ENCODE measurements at places on chromosomes 2 and 18.

DNA sequence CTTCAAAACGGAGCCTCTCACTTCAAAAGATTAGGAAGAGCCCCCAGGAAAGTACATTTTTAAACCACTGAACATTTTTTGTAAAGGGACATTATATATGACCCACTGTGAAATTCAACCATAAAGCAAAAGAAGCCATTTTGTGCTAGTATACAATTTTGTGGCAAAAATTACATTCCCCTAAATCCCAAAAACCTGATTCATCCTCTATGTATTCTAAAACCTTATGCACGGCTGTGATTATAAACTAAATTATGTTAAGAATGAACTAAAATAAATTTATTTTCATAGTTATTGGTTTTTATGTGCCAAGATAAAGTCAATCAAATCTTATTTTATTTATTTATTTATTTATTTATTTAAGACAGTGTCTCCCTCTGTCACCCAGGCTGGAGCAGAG is 48.5 kb downstream of the RTN4 start:
- DNase-seq, result peak; percentile 30

DNA sequence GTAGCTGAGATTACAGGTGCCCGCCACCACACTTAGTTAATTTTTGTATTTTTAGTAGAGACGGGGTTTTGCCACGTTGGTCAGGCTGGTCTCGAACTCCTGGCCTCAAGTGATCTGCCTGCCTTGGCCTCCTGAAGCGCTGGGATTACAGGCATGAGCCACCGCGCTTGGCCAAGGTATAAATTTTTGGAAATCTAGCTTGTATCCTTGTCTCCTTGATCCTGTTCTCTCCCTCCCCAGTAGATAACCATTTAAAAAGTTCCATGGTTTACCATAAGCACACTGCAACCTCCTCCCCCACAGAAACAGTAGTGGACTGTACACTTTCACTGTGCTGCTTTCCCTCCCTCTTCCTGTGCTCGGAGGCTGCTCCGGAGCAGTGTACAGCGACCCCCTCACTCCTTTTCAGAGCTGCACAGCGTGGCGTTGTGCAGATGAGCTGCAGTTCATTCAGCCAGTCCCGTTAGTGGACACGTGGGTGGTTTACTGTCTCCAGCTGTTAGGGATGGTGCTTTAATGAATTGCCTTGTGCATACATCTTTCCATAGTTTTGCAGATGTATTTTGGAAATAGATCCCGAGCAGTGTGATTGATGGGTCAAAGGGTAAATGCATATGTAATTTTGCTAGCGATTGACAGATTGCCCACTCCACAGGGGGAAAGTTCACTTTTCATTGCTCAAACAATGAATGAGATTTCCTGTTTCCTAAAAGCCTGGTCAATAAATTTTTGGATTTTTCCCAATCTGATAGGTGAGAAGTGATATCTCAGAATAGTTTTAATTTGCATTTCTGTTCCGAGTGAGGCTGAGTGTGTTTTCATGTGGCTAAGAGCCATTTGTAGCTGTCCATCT is 14.8 kb downstream of the ASB1 start:
- DNase-seq, result no peak

- no peak for DNase-seq
Measured at GRCh38 chr2:133104871-133105270, 434.9 kb upstream of the LYPD1 start.

- peak; percentile 65 for DNase-seq
Measured at GRCh38 chr18:48412339-48412929, 3.3 kb upstream of the ZBTB7C start.

- no peak for DNase-seq
Measured at GRCh38 chr2:101571951-101572350, 97.0 kb upstream of the RFX8 start.

GRCh38 chr2:14451312-14451711 is 181.2 kb upstream of the LRATD1 start:
- peak; percentile 22 for DNase-seq

DNA sequence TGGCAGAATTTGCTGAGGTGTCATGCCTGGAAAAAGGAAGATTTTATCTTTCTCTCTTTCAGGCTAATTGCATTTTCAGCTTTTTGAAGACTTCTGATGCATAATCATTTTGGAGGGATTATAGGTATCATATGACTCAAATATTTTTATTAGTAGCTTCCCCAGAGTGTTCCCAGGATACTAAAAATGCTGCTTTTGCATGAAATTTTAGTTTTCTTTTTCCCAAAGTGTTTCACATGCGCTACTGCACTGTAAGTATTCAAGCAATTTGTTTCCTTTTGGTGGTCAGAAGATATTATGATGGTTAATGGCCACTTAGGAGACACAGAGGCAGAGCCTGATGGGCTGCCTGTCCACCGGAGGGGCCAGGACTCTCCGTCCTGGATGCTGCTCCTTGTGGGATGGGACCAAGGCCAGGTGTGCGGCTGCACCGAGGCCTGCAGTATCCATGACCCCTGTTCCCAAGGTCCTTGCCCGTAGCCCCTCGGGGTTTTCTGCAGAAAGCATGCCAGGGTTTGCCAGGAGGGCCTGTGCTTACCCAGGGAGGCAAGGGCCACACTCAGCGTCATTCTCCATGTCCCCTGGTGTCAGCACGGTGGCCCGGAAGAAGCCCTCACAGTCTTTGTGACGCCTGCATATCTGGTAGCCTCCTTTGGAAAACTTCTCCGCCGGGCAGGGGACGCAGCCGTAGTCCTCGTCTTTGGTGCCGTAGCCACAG is 60.2 kb downstream of the EDAR start:
- DNase-seq, result no peak

DNA sequence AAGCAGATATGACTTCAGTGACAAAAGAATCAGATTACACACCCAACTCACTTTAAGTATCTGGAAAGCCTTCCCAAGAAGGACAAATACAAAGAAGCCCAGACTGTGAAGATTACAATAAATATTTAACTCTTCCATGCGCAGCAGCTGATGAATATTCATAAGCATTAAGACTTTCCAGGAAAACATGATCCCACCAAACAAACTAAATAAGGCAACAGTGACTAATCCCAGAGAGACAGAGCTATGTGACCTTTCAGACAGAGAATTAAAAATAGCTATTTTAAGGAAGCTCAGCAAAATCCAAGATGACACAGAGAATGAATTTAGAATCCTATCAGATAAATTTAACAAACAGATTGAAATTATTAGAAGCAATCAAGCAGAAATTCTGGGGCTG is 108.2 kb upstream of the UBE2E3 start:
- peak; percentile 15 for DNase-seq

GRCh38 chr2:110099038-110099425 is 16.6 kb downstream of the MALL start:
- DNase-seq, result no peak

- peak; percentile 98 for DNase-seq
Measured at GRCh38 chr2:235021752-235022151, 69.9 kb downstream of the SH3BP4 start.

DNA sequence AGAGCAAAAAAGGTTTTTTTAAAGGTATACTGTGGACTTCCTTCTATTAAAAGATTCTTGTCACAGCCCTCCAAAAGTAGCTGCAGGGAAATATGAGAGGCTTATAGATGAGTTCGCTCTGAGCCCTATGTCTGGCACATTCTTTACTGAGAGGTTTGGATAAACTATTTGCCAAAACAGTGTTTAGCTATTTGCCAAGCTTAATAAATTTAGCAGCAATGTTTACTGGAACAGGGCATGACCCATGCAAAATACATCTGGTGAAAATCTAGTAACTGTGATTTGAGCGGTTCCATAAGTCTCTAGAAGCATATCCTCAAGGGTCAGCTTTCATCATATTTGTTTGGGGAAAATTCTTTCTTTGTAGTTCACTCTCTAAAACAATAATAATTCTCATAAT is 1696.7 kb upstream of the PIK3C3 start:
- DNase-seq, result no peak

GRCh38 chr2:70541481-70542020 is 12.1 kb downstream of the TGFA start:
- peak; percentile 46 for DNase-seq

DNA sequence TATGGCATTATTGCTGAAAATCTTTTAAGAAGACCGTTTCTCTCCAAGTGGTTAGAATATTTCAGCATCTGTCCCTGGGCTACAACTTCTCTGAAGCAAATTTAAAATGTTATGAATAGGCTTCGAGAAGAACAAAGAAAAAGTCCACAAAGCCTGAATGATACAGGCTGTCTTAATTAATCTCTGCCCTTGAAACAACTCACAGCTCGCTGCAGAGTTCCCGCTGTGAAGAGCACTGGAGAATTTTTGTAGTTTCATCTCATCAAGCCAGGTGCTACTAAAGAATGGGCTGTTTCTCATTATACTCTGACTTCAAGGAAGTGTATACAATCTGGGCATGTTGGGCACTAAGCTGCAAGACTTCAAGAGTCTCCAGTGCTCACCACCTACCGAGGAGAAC is 67.6 kb downstream of the LAMA1 start:
- no peak for DNase-seq

GRCh38 chr2:191666226-191666625 is 11.7 kb upstream of the NABP1 start:
- DNase-seq, result no peak

DNA sequence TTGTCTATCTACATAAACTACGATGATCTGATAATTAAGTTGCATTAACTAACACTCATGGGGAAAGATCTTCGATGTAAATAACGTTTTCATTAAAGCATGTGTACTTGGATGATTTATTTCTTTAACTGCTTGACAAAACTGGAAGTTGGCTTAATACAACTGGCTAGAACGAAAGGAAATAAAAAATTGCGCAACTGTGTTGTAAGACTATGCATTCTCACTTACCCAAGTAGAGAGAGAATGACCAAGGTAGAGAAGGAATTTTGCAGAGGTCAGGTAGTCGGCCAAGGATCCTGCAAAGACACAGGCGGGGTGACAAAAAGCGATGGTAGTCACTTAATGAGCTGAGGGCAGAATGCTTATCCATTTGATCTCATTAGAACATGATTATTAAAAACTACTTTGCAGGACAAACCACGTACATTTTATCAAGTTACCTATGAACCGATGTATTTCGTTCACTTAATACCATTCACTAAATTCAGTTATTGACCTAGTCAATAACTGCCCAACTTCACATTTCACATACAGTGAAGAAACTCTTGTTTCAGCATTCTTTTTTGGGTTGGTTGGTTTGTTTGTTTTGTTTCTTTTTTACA is 900 bp downstream of the SLC40A1 start:
- no peak for DNase-seq

GRCh38 chr2:176388861-176389260 is 119.6 kb downstream of the MTX2 start:
- DNase-seq, result no peak

DNA sequence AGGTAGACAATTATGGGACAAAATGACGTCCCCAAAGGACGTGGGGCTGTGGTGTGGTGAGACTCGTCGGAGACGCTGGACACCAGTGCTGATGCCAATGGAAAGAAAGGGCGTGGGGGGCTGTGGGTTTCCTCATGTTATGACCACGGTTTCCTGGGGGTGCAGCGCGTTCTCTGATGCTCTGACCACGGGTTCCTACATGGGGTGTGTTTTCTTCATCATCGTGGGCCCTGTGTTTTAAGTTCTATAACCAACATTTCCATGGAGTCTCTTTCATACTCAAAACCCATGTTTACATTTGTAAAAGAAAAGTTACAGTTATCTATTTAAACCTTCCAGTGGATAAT is 141.6 kb downstream of the RTP5 start:
- DNase-seq, result no peak

GRCh38 chr2:188647430-188648070 is 326.6 kb upstream of the COL3A1 start:
- no peak for DNase-seq

DNA sequence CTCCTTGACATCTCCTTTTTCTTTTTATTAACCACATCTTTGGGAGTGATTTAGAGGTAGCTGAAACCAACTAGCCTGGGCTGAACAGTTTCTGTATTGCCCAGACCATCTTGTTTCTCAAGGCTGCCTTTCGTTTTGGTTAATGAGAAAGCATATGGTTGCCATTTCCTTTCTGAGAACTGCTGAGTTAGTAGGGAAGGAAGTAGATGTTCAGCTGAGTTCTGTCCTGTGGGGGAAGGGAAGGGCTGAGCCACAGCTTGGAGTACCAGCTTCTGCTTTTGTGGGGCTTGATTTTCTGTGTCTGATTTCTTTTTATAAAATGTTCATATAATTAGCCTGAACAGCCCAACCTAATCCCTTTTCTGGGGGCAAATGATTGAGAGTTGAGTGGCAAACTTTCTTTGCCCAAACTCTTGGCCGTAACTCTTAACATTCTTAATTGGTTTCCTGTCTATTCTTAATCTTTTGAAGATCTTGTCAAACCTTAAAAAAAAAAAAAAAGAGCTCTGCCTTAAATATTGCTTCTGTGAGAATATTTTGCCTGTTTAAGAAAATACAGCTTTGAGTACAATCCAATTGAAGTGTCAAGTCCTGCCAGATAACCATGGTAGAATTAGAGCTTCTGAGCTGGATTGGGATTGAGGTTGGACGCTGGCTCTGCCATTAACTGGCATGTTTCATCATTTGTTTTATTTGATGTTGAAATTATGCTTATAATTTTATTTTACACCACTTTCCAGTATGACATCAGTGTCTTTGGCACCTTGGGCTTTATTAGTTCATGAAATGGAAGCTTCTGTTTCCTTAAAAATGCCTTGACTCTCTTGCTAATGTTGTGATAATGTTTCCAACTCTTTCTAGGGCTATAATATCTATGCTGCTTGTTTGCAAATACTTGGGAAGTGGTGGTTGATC is 1.9 kb upstream of the NABP1 start:
- peak; percentile 46 for DNase-seq

DNA sequence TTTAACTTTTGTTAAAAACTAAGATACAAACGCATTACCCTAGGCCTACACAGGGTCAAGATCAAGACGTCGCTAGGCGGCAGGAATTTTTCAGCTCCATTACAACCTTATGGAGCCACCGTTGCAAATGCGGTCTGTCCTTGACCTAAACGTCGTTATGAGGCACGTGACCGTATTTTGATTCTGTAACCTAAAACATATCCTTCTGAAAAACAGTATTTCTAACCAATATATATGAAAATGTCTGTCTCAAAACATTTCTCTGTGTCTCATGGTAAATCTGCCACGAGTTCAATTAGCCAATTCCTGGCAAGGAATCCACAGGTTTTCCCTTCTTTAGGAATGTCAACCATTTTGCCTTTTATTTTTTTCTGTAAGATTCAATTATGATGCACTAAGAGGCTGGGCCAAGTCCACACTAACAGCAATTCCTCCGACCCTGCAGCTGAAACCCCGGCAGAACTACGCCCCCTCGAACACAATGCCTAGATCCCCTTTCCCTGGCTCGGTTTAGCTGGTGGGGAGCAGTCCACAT is 1.7 kb downstream of the RTN4 start:
- DNase-seq, result peak; percentile 66

DNA sequence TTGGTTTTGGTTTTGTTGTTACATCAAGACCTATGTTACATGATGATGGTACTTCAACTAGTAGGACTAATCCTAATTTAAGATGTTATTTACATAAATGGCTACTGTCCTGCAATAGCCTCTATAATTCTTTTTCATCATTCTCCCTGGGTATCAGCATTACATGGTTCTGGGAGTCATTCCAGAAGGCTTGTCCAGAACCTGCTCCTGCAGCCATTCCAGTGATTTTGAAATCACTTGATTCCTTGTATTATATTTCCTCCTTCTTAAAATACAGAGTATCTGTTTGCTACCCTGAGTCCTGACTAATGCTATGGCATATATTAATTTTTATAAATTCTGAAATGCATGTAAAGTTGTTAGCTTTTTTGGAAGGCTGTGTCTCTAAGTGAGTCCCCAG is 400.5 kb upstream of the MEIS1 start:
- no peak for DNase-seq
